ENCODE measurements at places on chromosomes 12 and 14.
A peak's percentile ranks its signal among the peaks of the same experiment; 100 is the strongest.

GRCh38 chr14:30464481-30464880 is 94.5 kb upstream of the G2E3 start:
- peaks cover 3% of the 10 kb centered on the region for H3K36me3 ChIP-seq
- no peaks in the 10 kb centered on the region for H3K27me3 ChIP-seq
- no peak for DNase-seq
- no peak overlapping the region for H3K4me3 ChIP-seq
- peaks cover 10% of the 10 kb centered on the region for H3K4me1 ChIP-seq

GRCh38 chr12:1592444-1593173 is 1.8 kb downstream of the FBXL14 start:
- H3K4me3 ChIP-seq, result peak overlapping the region; percentile 86
- H3K27ac ChIP-seq, result no peak overlapping the region
- H3K4me1 ChIP-seq, result peaks cover 66% of the 10 kb centered on the region

DNA sequence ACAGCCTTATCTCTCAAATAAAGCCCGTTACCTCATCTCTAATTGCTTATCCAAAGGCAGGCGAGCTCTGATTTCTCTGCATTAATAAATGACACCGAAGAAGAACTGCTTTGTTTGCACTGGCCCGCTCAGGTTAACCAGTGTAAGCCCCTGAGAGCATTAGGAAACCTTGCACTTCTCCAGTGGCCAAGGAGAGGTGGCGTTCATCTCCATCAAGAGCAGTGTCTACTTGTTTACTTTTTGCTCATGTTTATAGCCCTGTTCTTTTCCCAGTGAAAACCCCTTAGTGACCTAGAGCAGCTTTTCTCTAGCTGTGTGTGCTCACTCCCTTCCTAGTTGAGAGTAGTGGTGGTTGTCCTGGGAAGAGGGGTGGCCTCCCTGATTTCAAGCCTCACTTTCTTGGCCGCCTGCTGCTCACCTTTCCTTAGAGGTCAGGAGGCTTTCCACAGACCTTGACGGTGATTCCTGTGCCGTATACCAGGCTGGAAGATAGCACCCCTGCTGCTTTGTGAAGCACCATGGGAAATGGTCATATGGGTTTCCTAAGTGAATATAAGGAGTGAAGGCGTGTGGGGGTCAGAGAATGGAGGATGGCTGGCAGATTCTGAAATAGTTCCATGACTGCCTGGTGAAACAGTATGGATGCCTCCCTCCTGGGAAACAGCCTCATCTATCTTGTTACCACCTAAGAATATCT is 16.6 kb downstream of the FBXW8 start:
- H3K27ac ChIP-seq, result peak overlapping the region; percentile 52
- H3K4me1 ChIP-seq, result peaks cover 10% of the 10 kb centered on the region
- no peak overlapping the region for H3K4me3 ChIP-seq

DNA sequence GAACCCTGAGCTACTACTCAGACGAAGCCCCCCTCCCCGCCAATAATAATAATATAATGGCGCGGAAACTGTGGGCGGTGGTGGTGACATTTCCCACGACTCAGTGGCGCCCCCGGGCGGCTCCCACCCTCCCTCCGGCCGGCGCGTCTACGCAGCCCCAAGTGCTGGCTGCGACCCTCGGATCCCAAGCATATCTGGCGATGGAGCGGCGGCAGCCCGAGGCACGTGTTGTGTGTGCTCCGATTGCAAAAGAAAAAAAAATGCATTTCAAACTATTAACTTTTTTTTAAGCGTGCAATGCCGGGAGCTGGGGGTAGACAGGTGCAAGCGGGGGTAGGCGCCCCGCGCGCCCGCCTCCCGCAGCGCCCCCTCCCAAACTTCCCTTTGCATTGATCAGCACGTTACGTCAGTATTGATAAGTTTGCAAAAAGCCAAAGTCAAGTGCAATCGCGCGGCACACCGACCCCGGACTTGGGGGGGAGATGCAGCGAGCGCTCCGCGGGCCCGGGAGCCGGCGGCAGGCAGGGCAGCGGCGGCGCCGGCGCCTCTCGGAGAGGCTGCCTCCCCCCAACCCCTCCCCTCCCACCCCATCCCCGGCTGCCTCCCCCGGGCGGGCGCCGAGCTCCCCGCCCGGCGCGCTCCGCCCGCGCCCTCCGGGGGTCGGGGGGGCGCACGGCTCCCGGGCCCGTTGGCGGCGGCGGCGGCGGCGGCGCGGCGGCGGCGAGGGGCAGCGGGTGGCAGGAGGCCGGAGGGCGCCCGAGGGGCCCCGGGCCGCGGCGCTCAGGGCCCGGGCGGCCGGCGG is 113.1 kb upstream of the MYL2 start:
- peak; percentile 77 for DNase-seq
- no peak overlapping the region for H3K27ac ChIP-seq

- H3K4me3 ChIP-seq, result no peak overlapping the region
- no peak overlapping the region for H3K27ac ChIP-seq
- H3K27me3 ChIP-seq, result 0 out of 2 replicates have a peak, but pooled peaks cover 2% of the 10 kb centered on the region
- no peaks in the 10 kb centered on the region for H3K36me3 ChIP-seq
These were observed 15.3 kb upstream of the STYK1 start for GRCh38 chr12:10689146-10689545.

DNA sequence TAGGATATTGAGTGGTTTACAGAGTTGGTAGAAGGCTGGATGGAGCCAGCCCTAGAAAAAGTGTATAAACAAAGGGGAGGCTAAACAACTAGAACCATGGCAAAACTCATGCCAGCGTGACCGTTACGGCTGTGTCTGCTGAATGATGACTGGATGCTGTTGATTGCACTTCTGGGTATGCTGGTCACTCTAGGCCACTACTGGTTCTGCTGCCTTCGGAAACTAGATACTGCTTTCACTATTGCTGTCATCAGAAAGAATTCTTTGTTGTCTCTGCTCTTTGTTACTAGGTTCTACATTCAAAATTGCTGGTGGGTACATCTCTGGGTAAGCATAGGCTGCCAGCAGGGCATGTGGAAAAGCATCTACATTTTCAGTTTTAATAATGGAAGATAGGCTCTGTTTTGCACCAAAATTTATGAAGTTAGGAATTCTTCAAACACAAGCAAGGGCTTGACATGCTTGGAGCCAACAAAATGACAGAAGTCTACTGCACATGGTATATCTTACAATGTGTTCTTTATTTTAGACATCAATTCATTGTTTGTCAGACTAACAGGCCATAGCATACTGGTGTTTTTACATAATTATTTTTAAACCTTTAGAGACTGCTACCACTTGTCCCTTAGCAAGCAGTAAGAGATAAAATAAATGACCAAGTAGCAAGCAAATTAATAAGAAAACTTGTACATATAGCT is 15.4 kb downstream of the MON2 start:
- H3K4me1 ChIP-seq, result no peaks in the 10 kb centered on the region

- peaks cover 19% of the 10 kb centered on the region for H3K27me3 ChIP-seq
- peaks cover 26% of the 10 kb centered on the region for H3K4me1 ChIP-seq
- H3K27ac ChIP-seq, result no peak overlapping the region
- H3K4me3 ChIP-seq, result no peak overlapping the region
- 0 out of 2 replicates have a peak, but pooled peaks cover 2% of the 10 kb centered on the region for H3K36me3 ChIP-seq
These were observed 5.5 kb downstream of the ITGA5 start for GRCh38 chr12:54413284-54414190.

DNA sequence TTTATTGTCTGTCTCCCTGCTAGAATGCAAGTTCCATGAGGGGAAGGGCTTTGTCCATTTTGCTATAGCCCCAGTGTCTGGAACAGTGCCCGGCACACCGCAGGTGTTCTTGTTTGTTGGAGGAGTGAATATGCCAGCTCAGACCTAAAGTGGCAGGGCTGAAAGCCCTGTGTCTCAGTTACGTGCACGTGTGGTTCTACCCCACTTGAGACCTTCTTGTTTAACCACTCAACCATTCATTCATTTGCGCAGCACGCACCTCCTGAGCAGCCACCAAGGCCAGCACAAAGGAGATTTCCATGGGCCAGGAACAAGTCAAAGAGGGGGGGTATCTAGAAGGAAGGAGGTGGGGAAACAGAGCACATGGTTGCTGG is 338.0 kb upstream of the FKBP4 start:
- no peaks in the 10 kb centered on the region for H3K36me3 ChIP-seq
- H3K4me1 ChIP-seq, result peaks cover 8% of the 10 kb centered on the region
- no peak for DNase-seq
- H3K27me3 ChIP-seq, result no peaks in the 10 kb centered on the region

DNA sequence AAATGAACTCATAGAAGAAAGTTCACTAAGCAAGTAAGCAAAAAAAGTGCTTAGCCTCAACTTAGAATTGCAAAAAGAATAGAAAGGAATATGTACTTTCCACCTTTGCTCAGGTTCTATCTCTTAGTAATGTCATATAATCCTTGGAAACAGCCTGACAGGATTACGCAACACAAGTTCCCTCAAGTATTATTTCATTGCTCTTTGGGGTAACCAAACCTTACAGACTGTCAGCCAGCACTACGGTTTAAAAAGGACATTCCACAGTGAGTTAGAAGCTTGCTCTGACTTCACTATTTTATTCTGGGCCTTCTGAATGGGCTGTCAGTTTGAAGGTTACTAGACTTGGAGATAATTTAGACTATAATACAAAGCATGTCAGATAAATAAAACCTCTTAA is 264.0 kb downstream of the ATXN7L3B start:
- no peaks in the 10 kb centered on the region for H3K36me3 ChIP-seq
- H3K27me3 ChIP-seq, result peaks cover 3% of the 10 kb centered on the region
- no peaks in the 10 kb centered on the region for H3K4me1 ChIP-seq
- H3K27ac ChIP-seq, result no peak overlapping the region
- no peak for DNase-seq
- H3K4me3 ChIP-seq, result no peak overlapping the region

GRCh38 chr12:99393763-99394162 is 253.8 kb upstream of the GARIN6 start:
- no peak overlapping the region for H3K4me3 ChIP-seq
- 0 out of 2 replicates have a peak, but pooled peaks cover 7% of the 10 kb centered on the region for H3K36me3 ChIP-seq
- DNase-seq, result no peak
- H3K27me3 ChIP-seq, result no peaks in the 10 kb centered on the region
- peaks cover 6% of the 10 kb centered on the region for H3K4me1 ChIP-seq

GRCh38 chr14:23557521-23557920 is 1.4 kb downstream of the THTPA start:
- DNase-seq, result no peak
- H3K27me3 ChIP-seq, result no peaks in the 10 kb centered on the region
- peak overlapping the region; percentile 86 for H3K4me3 ChIP-seq
- H3K27ac ChIP-seq, result peak overlapping the region; percentile 79

DNA sequence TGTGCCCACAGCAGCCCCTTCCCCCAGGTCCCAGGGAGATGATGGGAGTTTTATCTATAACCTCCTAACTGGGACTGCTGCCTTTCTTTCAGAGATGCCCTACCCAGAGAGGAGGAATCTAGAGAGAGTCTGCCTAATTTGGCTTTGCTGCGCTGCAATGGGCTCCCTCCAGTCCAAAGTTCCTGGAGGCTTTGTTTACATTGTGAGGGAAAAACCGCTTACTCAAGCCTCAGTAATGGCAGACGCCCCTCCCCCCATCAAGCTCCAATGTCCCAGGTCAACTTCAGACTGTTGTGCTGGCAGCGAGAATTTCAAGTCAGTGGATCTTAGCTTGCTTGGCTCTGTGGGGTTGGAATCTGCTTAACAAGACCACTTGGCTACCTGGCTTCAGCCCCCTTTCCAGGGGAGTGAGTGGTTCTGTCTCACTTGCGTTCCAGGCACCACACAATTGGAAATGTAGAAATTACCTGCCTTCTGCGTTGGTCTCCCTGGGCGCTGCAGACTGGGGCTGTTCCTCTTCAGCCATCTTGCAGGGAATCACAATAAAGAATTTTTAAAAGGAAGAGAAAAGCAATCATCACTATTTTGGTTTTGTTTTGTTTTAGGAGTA is 262.5 kb downstream of the FOXG1 start:
- peaks cover 24% of the 10 kb centered on the region for H3K36me3 ChIP-seq
- H3K4me1 ChIP-seq, result peaks cover 21% of the 10 kb centered on the region
- DNase-seq, result peak; percentile 60
- peak overlapping the region; percentile 37 for H3K4me3 ChIP-seq
- H3K27me3 ChIP-seq, result peaks cover 4% of the 10 kb centered on the region
- peak overlapping the region; percentile 76 for H3K27ac ChIP-seq

GRCh38 chr14:60618241-60618640 is 31.0 kb downstream of the SIX1 start:
- H3K27ac ChIP-seq, result no peak overlapping the region
- peaks cover 4% of the 10 kb centered on the region for H3K27me3 ChIP-seq
- no peak for DNase-seq

GRCh38 chr12:107670999-107671643 is 14.5 kb upstream of the PWP1 start:
- 0 out of 2 replicates have a peak, but pooled peaks cover 3% of the 10 kb centered on the region for H3K27me3 ChIP-seq
- no peak overlapping the region for H3K4me3 ChIP-seq
- no peaks in the 10 kb centered on the region for H3K36me3 ChIP-seq
- H3K4me1 ChIP-seq, result peaks cover 14% of the 10 kb centered on the region
- no peak overlapping the region for H3K27ac ChIP-seq

DNA sequence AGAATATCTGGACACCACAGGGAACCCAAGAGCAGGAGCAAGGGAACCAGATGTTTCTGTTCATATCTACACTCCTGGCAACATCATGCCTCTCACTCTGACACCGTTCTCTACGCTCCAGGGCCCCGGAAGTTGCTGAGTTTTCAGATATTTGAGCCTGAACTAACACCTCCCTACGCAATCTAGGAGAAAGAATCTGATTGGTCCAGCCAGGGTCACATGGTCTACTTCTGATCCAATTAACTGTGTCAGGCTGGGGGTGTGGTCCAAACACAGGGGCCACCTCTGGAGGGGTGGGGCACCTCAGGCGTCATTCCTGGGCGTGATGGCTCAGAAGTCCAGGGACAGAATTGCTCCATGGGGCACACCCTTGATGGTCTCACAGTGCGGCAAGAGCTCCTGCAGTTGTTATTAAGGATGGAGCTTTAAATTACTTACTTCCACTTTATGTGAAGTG is 165.5 kb downstream of the PTPN11 start:
- DNase-seq, result peak; percentile 66
- peaks cover 15% of the 10 kb centered on the region for H3K4me1 ChIP-seq
- H3K27ac ChIP-seq, result no peak overlapping the region
- H3K27me3 ChIP-seq, result peaks cover 92% of the 10 kb centered on the region
- no peaks in the 10 kb centered on the region for H3K36me3 ChIP-seq

DNA sequence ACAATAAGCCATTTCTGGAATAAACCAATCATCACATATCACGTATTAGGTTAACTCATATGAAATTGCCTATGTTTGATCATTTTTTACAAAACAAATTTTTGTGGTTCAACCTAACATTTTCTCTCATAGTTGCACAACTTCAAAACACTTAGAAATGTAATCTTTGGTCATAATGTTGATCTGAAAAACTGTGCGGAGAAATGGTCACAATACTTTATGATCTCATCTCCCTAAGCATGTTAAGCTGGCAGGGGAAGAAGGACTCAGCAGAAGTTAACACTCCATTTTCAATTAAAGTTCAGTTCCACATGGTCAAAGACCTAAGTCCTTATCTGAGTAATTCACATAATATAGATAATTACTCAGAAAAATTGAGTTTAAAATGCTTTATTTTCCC is 194.8 kb downstream of the CAPZA3 start:
- H3K27ac ChIP-seq, result no peak overlapping the region
- H3K27me3 ChIP-seq, result no peaks in the 10 kb centered on the region
- peaks cover 15% of the 10 kb centered on the region for H3K36me3 ChIP-seq
- peaks cover 17% of the 10 kb centered on the region for H3K4me1 ChIP-seq
- no peak overlapping the region for H3K4me3 ChIP-seq

DNA sequence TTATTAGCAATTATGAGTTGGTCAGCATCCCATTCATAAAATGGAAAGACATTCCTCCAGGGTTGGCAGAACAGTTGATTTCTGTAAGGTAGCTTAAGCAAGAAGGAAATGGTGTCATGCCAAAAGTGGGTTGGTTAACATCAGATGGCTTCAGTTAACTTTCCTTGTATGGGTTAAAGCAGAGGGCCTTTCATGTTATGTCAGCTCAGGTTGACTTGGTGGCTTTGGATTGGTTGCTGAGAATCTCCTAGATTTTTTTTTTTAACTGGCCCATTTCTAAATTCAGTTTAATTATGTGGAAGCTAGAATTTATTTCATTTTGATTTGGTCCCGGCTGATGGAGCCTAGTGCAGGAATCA is 87.8 kb downstream of the BBS10 start:
- H3K27me3 ChIP-seq, result no peaks in the 10 kb centered on the region
- H3K4me1 ChIP-seq, result peaks cover 18% of the 10 kb centered on the region
- H3K36me3 ChIP-seq, result peaks cover 10% of the 10 kb centered on the region
- DNase-seq, result no peak
- no peak overlapping the region for H3K4me3 ChIP-seq
- H3K27ac ChIP-seq, result no peak overlapping the region
